Activated CD8-positive, alpha-beta T cell treated with anti-CD3 and anti-CD28 coated beads for 36 hours (primary cell): ENCODE measurements at places on chromosomes 5 and 9. TPM values are rescaled to one million over a fixed set of nuclear protein-coding genes. Genes with fewer than 3 reads are reported as not detected.

GRCh38 chr5:19734776-19735175 is 253.2 kb downstream of the CDH18 start:
- H3K36me3 ChIP-seq = no peaks in the 10 kb centered on the region
- no peaks in the 10 kb centered on the region for H3K4me1 ChIP-seq
- no peak overlapping the region for H3K27ac ChIP-seq
- DNase-seq = no peak

GRCh38 chr5:110790673-110791072 is 51.9 kb downstream of the SLC25A46 start:
- no peaks in the 10 kb centered on the region for H3K27me3 ChIP-seq
- DNase-seq = no peak
- H3K36me3 ChIP-seq = no peaks in the 10 kb centered on the region

SPATA31D4 gene
- not detected for total RNA-seq

DNA sequence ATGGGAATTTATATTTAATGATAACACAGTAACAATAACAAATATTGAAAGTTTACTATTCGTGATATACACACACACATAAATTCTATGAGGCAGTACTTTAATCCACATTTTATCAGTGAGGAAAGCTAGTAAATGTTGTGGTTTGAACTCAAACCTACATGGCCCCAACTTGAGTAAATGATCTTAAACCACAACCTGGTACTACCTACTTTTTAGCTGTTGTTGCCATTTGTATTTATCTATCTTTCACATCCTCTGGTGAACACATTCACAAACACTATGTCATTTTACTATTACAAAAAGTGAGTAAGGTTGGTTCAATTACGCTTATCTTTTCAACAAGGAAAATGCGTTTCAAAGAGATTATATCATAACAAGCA is 186.1 kb downstream of the SMC2 start:
- no peaks in the 10 kb centered on the region for H3K27me3 ChIP-seq
- no peak overlapping the region for H3K4me3 ChIP-seq
- no peak for DNase-seq
- no peaks in the 10 kb centered on the region for H3K4me1 ChIP-seq

- H3K36me3 ChIP-seq = no peaks in the 10 kb centered on the region
- no peak overlapping the region for H3K4me3 ChIP-seq
- no peak for DNase-seq
- no peaks in the 10 kb centered on the region for H3K4me1 ChIP-seq
- no peaks in the 10 kb centered on the region for H3K27me3 ChIP-seq
Observed at GRCh38 chr5:145723516-145723915, 111.6 kb downstream of the PRELID2 start.

NEURL1B gene
- total RNA-seq = 0.22 TPM

- DNase-seq = no peak
- no peaks in the 10 kb centered on the region for H3K27me3 ChIP-seq
- no peak overlapping the region for H3K4me3 ChIP-seq
- H3K27ac ChIP-seq = no peak overlapping the region
- peaks cover 11% of the 10 kb centered on the region for H3K36me3 ChIP-seq
Observed at GRCh38 chr5:169831331-169831730, 149.0 kb downstream of the INSYN2B start.

FOXD4L5 gene
- not detected for total RNA-seq

GRCh38 chr9:27495480-27496134 is 28.5 kb upstream of the IFNK start:
- peaks cover 9% of the 10 kb centered on the region for H3K4me1 ChIP-seq
- H3K27me3 ChIP-seq = peaks cover 2% of the 10 kb centered on the region
- no peak for DNase-seq
- H3K4me3 ChIP-seq = no peak overlapping the region
- peaks cover 4% of the 10 kb centered on the region for H3K36me3 ChIP-seq

PDE6A gene
- not detected for total RNA-seq

- no peak overlapping the region for H3K27ac ChIP-seq
- H3K27me3 ChIP-seq = peaks cover 39% of the 10 kb centered on the region
- H3K4me1 ChIP-seq = peaks cover 4% of the 10 kb centered on the region
- H3K4me3 ChIP-seq = no peak overlapping the region
- no peak for DNase-seq
- H3K36me3 ChIP-seq = no peaks in the 10 kb centered on the region
Observed at GRCh38 chr9:132094314-132094791, 14.7 kb upstream of the MED27 start.

TMEM161B gene
- 21.5 TPM for total RNA-seq

GRCh38 chr5:140106101-140106500 is 7.8 kb upstream of the PURA start:
- no peak overlapping the region for H3K4me3 ChIP-seq
- peak overlapping the region; percentile 6 for H3K27ac ChIP-seq
- H3K36me3 ChIP-seq = peaks cover 2% of the 10 kb centered on the region
- H3K27me3 ChIP-seq = peaks cover 12% of the 10 kb centered on the region
- no peak for DNase-seq

GRCh38 chr9:69822116-69822750 is 1.6 kb downstream of the CFAP95 start:
- H3K36me3 ChIP-seq = no peaks in the 10 kb centered on the region
- no peak overlapping the region for H3K27ac ChIP-seq
- peaks cover 32% of the 10 kb centered on the region for H3K4me1 ChIP-seq
- no peak overlapping the region for H3K4me3 ChIP-seq
- DNase-seq = no peak
- peaks cover 18% of the 10 kb centered on the region for H3K27me3 ChIP-seq

TTC16 gene
- 2.3 TPM for total RNA-seq

FBN2 gene
- not detected for total RNA-seq

- H3K27me3 ChIP-seq = peaks cover 1% of the 10 kb centered on the region
- no peak for DNase-seq
- no peaks in the 10 kb centered on the region for H3K36me3 ChIP-seq
- H3K4me3 ChIP-seq = no peak overlapping the region
- no peaks in the 10 kb centered on the region for H3K4me1 ChIP-seq
- H3K27ac ChIP-seq = no peak overlapping the region
Observed at GRCh38 chr5:180117000-180117725, 45.6 kb upstream of the RNF130 start.

DNA sequence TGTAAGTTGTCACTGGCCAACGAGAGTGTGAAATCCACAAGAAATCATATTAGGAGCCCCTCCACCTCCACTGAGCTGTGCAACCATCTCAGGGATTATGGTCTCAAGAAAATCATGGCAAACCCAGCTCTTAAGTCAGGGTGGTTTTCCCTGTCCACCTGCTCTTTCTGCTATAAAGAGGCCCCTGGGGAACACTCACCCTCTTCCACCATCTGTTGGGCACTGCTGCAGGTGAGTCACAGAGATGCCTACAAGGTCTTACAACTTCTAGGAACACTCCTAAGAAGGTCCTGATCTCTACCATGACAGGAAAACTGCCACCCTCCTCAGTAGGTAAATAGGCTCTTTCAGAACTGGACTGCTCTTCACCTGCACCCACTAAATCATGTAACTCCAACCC is 61.8 kb downstream of the DRD1 start:
- H3K4me3 ChIP-seq = no peak overlapping the region
- peaks cover 20% of the 10 kb centered on the region for H3K27me3 ChIP-seq
- H3K4me1 ChIP-seq = no peaks in the 10 kb centered on the region
- DNase-seq = no peak
- no peak overlapping the region for H3K27ac ChIP-seq

- H3K27me3 ChIP-seq = no peaks in the 10 kb centered on the region
- no peaks in the 10 kb centered on the region for H3K36me3 ChIP-seq
- DNase-seq = no peak
Observed at GRCh38 chr5:144815131-144815530, 644.5 kb downstream of the KCTD16 start.

DNA sequence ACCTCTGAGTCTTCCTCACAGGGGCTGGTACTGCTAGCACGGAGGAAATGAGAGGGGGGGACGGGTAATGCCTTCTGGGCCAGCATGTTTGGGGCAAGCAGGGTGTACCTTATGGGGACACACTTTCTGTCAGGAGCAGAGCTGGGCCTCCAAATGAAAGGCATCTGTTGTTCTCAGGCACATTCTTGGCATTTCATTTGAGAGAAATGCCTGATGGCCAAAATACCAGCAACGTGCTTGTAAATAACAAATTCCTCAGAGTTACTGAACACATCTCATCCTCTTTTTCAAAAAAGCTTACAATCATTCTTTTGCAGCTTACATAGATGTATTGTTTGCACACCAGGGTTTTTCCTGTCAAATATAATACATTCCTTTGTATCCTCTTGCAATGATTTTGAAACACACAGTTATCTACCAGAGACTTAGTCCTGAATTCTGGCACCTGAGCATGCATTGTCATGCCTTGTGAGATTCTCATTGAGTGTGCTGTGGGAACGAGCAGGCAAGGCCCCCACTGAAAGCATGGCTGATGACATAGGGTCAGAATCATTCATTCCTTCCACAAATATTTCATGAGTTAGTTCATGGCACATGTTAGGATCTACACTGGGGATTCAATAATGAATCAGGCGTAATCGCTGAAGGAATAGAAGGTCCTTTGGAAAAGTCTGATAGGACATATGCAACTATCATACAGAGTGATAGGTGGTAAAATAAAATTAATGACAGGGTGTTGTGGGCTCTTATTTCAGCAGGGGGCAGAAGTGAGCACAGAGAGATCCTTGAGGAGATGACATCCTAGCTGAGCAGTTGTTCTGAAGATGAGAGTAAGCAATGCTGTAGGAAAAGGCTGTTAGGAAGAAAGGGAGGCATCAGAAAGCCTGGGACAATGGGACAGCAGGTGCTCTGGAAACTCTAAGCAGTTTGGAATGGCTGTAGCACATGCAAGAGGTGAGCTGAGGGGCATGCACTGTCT is 260.9 kb upstream of the TUT7 start:
- H3K4me3 ChIP-seq = no peak overlapping the region
- no peaks in the 10 kb centered on the region for H3K36me3 ChIP-seq
- DNase-seq = peak; percentile 16
- H3K4me1 ChIP-seq = no peaks in the 10 kb centered on the region
- H3K27ac ChIP-seq = no peak overlapping the region
- H3K27me3 ChIP-seq = peaks cover 12% of the 10 kb centered on the region

DNA sequence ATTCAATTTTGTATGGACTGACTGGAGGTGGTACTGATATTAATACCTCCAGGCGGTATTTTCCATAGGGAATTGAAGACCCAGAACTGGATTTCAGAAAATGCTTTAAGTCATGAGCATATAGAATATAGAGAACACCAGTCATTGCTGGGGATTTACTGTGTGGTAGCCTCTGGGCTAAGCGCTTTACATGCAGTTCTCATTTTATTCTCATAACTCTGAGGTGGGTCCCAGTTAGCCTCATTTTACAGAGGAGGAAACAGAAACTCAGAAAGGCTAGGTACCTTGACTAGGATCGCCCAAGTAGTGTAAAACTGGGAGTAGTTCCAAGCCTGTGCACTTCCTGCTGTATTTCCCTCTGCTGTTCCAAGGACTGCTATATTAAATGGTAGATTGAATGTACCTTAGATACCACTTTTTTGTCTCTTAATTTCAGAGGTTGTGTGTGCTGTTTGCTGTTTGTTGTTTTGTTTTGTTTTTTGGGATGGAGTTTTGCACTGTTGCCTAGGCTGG is 13.8 kb downstream of the SLC44A1 start:
- H3K4me3 ChIP-seq = no peak overlapping the region
- no peak overlapping the region for H3K27ac ChIP-seq
- H3K27me3 ChIP-seq = no peaks in the 10 kb centered on the region
- H3K4me1 ChIP-seq = peaks cover 9% of the 10 kb centered on the region
- no peaks in the 10 kb centered on the region for H3K36me3 ChIP-seq

DNA sequence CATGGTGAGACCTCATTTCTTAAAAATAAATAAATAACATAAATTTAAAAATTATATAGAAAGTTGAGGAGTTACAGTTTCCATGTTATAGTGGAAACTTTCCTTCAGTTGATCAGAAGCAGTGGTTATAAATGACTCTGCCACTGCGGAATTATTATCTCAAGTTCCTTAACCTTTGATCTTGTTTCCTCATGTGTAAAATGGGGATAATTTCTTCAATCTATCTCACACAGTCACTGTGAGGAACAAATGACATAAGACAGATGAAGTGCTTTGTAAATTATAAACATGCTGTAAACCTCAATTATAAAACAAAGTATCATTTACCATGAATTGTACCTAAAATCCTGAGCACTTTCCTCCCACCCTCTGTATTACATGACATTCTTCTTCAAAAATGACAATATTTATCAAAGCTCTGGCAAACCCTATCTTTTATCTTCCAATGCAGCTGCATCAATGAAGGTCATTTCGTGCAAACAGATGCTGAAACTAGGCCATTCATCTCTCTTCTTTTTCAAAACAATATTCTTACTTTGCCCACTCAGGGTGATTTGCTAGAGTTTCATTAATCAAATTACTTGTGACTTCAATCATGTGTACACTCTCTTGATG is 46.8 kb downstream of the TMEM245 start:
- H3K4me1 ChIP-seq = peaks cover 8% of the 10 kb centered on the region
- no peak for DNase-seq
- no peaks in the 10 kb centered on the region for H3K27me3 ChIP-seq
- no peak overlapping the region for H3K4me3 ChIP-seq
- H3K27ac ChIP-seq = no peak overlapping the region

- no peak overlapping the region for H3K4me3 ChIP-seq
- no peaks in the 10 kb centered on the region for H3K36me3 ChIP-seq
- no peak for DNase-seq
- H3K4me1 ChIP-seq = peaks cover 26% of the 10 kb centered on the region
- peaks cover 10% of the 10 kb centered on the region for H3K27me3 ChIP-seq
Observed at GRCh38 chr9:22100626-22101025, 91.5 kb upstream of the CDKN2B start.

GRCh38 chr9:131809941-131810344 is 70.1 kb upstream of the RAPGEF1 start:
- no peaks in the 10 kb centered on the region for H3K4me1 ChIP-seq
- H3K27me3 ChIP-seq = peaks cover 17% of the 10 kb centered on the region
- H3K4me3 ChIP-seq = no peak overlapping the region
- H3K36me3 ChIP-seq = no peaks in the 10 kb centered on the region

DNA sequence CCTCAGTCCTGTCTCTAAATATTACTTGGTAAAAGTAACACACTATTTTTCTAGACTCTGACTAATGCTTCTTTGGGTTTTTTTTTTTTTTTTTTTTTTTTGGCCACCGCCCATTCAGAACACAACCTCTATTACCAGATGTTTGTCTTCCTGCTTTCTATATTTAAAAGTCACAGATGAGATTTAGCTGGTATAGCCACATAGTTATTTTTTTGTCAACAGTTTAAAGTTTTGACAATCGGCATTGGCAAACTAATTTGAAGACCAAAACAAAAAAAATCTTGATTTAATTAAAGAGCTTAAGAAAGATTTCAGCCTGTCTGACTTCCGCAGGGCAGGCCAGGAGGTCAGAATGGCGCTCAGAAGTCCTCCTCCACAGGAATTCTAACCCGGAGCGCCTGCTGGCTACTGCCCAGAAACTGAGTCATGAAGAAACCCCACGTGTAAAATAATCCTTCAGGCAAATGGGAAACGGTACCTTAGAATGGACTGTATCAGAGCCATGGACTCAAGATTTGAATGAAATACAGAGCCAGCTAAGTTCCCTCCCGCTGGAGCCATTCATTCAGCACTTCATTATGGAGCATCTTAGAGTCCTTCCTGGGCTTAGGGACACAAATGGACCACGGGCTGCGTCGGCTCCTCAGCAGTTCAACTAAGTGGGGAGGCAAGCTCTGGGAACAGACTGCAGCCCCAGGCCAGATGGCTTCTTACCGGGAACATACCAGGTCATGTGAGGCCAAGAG is 55.6 kb downstream of the PTPDC1 start:
- peaks cover 3% of the 10 kb centered on the region for H3K4me1 ChIP-seq
- no peak for DNase-seq
- no peaks in the 10 kb centered on the region for H3K27me3 ChIP-seq
- H3K27ac ChIP-seq = no peak overlapping the region

GRCh38 chr9:95381221-95381620 is 63.7 kb upstream of the FANCC start:
- H3K4me1 ChIP-seq = peaks cover 6% of the 10 kb centered on the region
- H3K36me3 ChIP-seq = no peaks in the 10 kb centered on the region
- DNase-seq = no peak
- no peak overlapping the region for H3K4me3 ChIP-seq

GRCh38 chr5:111077678-111078077 is 6.2 kb downstream of the TSLP start:
- H3K27me3 ChIP-seq = peaks cover 49% of the 10 kb centered on the region
- no peak for DNase-seq
- no peak overlapping the region for H3K4me3 ChIP-seq
- no peak overlapping the region for H3K27ac ChIP-seq
